ENCODE measurements at places on chromosomes 16 and 17. TPM values are rescaled to one million over a fixed set of nuclear protein-coding genes. Genes with fewer than 3 reads are reported as not detected.
A peak's percentile ranks its signal among the peaks of the same experiment; 100 is the strongest.

DNA sequence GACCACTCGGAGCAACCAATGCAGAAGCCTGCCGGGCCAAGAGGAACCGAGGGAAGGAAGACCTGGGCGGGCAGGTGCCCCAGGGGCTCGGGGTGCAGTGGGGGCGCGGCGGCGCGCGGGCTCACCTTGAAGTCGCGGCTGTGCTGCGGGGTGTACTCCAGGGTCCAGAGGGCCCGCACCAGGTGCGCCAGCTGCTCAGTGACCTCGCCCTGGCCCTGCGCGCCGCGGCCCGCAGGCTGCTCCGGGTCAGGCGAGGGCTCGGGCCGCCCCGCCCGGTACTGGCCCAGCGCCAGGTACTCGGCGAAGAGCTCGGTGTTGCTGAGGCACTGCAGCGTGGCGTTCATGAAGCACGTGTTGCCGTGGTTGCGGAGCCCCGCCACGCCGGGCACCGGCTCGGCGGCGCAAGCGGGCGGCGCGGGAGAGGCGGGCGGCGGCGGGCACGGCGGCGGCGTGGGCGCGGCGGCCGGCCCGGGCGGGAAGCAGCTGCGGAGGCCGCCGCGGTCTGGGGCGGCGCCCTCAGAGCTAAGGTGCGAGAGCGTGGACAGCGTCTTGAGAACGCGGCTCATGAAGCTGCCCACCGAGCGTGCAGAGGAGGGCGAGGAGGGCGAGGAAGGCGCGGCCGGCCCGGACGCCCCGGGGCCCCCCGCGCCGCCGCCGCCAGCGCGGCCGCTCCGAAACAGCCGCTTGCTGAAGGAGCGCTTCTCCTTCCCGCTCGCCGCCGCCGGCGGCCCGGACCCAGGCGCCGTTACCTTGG lies 562 bp downstream of the USP31 start:
- peak; percentile 55 for DNase-seq

DNA sequence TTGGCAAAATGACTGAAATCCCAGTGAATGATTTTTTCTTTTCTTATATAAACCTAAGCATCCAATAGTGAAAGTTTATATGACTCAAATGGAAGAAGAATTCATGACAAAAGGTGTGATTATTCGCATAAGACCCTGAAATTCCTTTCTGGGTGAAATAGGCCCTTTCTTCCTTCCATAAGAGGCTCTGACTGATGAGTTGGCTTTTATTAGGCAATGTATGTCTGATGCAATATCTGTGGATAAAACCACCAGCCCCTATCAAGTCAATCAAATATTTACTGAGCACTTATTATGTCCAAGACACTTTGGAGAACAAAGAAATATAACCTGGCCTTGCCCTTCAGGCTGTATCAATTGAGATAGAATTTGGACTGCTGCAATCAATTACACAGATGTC lies 316.6 kb downstream of the CDH13 start:
- DNase-seq: no peak

Gene MYLK3
- total RNA-seq: 0.27 TPM

GRCh38 chr17:66524877-66525276 lies 222.5 kb downstream of the PRKCA start:
- DNase-seq: no peak

GRCh38 chr17:33118391-33119075 lies 126.9 kb downstream of the SPACA3 start:
- no peak for DNase-seq

DNA sequence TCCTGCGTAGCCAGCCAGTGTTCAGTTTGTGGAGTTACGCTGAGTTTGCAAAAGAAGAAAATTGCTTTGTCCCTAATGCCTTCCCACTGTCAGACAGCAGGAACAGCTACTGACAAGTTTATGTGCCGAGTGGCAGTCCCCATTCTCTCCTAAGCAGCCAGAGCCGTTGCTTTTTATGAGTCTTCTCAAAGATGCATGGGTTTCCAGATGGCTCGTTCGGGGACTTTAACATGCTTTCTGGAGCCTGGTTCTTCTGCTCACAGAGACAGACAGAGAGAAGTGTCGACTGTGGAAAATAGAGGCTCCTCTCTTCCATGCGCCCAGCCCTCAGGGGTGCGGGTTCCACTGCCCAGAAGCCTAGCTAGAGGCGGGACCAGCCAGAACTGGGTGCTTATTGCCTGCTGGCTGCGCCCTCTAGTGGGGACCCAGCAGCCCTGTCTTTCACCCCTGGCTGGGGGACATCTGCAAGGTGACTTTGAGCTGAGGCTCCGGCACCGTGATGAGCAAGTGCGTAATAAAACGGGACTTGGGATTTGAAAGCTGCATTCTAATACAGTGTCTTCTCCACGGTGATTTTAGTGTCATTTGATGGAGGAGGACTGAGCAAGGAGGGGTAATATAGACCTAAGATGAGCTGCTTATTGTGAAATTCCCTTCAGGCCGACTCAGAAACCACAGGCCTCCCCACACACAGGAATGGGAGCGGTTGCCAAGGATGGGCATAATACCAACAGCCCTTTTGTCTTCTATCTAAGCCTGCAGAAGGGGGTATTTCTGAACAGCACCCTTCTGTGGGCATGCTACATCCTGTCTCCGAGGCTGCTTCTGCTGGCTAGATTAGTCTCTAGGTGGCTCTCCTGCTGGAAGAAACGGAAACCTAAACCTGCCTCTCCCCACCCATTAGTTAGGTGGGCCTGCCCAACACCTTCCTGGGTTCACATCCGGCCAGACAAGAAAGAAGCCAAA lies 73.1 kb downstream of the CCDC182 start:
- peak; percentile 58 for DNase-seq

DNA sequence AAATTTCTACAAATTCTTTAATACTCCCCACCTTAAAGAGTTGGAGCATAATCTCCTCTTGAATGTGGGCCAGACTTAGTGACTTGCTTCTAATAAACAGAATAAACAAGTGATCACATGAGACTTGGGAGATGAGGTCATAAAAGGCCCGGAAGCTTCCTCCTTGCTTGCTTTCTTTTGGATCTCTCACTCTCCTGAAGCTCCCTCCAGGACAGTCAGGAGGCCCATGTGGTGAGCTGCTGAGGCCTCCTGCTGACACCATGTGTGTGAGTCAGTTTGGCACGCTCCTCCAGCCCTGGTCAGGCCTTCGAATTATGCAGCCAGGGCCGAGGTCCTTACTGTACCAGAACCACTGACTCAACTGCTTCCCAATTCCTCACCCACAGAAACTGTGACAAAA lies 53.2 kb downstream of the NDEL1 start:
- DNase-seq: no peak

- DNase-seq: no peak
Observed at GRCh38 chr17:2222901-2223616, 80.5 kb downstream of the SMG6 start.

DNA sequence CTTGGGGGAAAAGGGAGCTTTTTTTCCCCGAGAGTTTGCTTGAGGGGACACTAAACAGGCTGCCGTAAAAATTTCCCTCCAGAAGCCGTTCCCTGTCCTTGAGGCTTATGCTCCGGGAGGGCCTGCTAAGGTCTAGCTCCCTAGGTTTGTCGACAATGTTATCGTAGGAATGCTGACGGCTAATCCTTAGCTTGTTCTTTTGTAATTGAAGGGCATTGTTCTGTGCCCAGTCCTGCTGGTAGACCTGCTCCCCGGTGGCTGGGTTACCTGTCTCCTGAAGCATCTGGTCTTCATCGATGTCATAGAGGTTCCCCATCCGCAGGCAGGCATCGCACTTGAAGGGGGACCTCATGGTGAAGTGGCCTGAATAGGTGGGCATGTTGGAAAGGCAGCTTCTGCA lies 418.7 kb downstream of the GRIN2A start:
- DNase-seq: no peak

GRCh38 chr17:8910969-8911604 lies 43.6 kb upstream of the PIK3R6 start:
- DNase-seq: no peak

DNA sequence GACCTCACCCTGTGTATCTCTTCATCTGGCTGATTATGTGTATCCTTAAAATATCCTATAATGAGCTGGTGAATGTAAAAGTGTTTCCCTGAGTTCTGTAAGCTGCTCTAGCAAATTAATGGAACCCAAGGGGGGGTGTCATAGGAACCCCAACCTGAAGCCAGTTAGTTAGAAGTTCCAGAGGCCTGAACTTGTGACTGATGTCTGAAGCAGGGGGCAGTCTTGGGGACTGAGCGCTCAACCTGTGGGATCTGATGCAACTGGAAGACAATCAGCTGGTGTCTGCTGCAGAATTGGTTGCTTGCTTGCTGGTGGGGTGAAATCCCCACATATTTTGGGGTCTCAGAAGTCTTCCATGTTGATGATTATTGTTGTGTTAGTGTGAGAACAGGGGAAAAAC lies 75.7 kb upstream of the NKD1 start:
- no peak for DNase-seq

- DNase-seq: peak; percentile 70
Observed at GRCh38 chr16:85566561-85567100, 46.5 kb upstream of the GSE1 start.

DNA sequence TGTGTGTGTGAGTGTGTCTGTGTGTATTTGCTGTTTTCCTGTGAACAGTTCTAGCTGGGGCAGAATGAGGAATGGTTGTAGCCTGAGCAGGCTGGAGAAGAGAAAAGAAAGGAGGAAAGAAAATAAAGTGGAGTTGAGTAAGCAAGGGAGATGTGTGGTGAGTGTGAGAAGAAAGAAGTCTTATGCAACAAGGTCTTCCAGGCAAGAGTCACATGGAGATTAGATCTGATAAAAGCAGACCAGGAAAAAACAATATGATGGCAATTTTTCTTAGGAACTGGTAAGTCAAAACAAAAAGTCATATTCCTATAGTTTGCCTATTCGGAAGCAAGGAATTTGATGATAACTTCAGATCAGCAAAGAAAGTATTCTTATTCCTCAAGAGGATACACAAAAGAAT lies 125.0 kb downstream of the HS3ST3A1 start:
- no peak for DNase-seq

- DNase-seq: no peak
Observed at GRCh38 chr17:68205808-68206720, 41.8 kb upstream of the AMZ2 start.

DNA sequence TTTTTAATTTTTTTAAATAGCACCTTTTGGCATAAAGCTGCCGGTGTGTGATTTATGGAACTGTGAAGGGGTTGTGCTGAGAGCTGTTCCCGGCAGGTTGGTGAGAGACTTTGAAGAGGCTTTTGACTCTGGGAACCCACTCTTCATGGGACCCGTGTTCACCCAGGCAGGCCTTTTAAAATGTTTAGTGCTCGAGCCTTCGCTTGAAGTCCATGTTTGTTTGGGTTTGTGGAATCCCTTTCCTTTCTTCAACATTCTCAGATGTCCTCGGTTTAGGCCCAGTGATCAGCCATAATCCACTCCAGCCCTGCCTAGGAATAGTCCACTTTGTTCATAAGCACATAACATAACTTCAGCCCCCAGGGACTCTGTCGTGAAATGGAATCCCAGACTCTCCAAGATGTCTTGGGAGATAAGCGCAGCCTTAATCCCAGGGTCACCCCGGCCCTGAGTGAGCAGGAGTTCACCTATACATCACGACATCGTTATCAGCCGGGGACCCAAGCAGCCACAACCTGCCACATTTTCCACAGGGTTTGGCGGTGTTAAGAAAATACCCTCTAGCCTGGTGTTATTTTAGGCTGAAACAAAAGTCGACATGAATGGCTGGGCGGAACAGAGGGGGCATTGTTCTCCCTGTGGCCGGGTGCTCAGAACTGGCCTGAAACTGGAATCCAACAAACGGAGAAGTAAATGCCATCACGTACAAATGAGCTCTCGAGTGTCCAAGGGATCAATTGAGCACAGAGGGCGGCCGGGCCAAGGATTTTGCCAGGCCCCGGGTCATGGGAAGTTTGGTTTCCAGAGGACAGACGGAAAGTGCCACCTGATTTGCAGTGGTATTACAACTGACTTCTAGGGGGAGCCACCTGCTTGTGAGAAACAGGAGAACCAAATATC lies 145.7 kb upstream of the IRX3 start:
- no peak for DNase-seq

DNA sequence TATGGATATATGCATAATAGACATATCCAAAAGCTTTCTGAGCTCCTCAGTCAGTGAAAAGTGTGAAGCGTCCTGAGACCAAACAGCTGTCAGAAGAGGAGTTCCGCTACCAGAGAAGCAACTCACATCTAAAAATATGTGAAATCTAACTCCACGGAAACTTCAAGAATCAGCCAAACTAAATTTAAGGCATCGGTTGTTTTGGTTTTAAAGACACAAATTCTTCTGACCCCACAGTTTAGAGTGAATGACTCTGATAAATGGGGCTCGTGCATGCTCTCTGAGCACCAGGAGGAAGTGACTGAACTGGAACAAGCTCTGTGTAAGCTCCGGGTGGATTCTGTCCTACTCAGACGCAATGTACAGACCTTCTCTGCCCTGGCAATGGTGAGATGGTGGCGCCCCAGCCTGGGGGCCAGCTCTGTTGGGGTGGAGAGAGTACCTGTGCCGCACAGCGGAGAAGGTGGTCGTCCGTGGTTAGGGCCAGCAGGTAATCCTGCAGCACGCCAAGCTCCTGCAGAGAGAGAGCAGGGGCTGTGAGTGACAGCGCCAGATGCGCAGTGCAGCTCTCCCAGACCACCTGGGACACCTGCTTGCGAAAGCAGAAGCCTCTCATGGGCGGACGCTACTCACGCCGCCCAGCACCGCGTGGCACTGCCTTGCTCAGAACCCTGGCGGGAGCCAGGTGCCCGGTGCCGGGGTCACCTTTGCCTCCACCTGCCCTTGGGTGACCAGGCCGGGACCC lies 44.4 kb upstream of the ATP2A3 start:
- DNase-seq: no peak

Gene ENPP7
- total RNA-seq: 0.27 TPM

Gene COIL
- 7.8 TPM for total RNA-seq

DNA sequence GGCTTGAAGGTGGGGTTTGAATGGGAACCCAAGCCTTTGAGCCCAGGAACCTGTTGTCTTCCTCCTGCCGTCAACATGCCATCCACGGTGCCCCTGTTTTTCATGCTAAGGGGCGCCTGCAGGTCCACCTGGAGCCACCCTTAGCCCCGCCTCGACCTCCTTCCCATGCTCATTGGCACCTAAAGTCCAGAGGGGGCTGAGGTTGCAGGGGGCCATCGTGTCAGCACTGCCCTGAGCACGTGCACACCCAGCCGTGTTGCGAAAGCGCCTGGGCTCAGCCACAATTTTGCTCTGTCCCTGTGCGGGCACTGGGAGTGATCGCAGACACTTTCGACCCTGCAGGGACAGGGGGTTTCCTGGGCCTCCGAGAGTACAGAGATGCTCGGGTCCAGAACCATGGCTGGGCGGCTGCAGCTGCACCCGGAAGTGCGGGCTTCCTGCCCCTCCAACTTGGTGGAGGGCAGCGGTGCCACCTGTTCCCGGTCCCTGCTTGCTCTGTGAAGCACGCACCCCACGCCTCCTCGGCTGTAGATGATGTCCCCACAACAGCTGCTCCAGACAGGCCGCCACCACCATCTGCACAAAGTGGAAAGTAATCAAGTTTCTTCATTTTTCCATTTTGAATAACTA lies 454.7 kb downstream of the CDH8 start:
- no peak for DNase-seq
